ENCODE measurements at places on chromosomes 7 and 10. TPM values are rescaled to one million over a fixed set of nuclear protein-coding genes. Genes with fewer than 3 reads are reported as not detected.
A peak's percentile ranks its signal among the peaks of the same experiment; 100 is the strongest.

DNA sequence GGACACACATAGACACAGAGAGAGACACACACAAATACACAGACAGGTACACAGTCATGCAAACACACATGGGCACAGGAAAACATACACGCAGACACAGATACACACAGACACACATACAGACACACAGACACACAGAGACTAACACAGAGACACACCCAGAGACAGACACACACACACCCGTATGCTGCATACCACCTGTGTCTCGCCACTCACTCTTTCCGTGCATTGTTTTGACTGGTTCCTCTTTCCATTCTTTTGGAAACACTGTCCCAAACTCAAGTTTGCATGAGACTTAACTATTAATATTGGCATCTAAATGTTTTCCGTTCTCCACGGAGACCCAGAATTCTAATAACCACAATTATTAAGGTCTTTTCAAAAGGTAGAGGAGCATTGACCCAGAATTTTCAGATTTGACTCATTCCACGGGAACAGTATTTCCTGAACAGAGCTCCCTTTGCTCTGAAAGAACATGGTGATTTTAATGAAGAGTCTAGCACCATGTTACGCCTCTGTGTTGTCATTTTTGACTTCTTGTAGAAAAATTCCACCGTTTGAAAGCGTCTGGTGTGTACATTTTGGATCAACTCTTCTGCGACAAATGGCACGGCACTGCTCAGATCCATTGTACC is 141.2 kb upstream of the RNF32 start:
- H3K4me3 ChIP-seq = no peak overlapping the region
- no peak for DNase-seq
- no peaks in the 10 kb centered on the region for H3K27me3 ChIP-seq
- H3K4me1 ChIP-seq = no peaks in the 10 kb centered on the region

DNA sequence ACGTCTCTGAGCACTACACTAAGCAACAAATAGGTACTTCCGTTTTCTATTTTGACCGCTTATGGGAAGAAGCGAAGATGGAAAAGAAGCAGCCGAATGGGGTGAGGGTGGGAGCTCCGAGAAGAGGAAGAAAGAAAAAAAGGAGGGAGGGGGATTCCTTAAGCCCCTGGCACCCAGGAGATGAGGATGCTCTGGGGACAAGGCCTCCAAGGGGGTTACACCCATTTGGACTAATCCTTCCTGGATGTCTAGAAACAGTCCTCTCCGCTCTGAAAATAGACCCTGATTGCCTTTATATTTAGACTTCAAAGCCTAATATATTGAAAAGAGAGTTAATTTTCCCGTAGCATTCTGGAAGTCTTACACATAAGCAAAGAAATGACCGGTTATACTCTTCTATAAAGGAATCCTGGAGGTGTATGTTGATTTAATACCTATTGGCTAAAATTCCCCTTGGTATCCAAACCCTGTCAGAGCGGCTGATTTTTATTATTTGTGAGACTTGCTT is 676 bp upstream of the HTR7 start:
- H3K27ac ChIP-seq = no peak overlapping the region
- peak overlapping the region; percentile 80 for H3K4me3 ChIP-seq
- H3K36me3 ChIP-seq = peaks cover 3% of the 10 kb centered on the region

- H3K27ac ChIP-seq = no peak overlapping the region
- no peaks in the 10 kb centered on the region for H3K27me3 ChIP-seq
- H3K4me3 ChIP-seq = no peak overlapping the region
- no peaks in the 10 kb centered on the region for H3K4me1 ChIP-seq
- H3K36me3 ChIP-seq = peaks cover 14% of the 10 kb centered on the region
- no peak for DNase-seq
These were observed 28.3 kb downstream of the ADGRA1 start for GRCh38 chr10:133115976-133116375.

DNA sequence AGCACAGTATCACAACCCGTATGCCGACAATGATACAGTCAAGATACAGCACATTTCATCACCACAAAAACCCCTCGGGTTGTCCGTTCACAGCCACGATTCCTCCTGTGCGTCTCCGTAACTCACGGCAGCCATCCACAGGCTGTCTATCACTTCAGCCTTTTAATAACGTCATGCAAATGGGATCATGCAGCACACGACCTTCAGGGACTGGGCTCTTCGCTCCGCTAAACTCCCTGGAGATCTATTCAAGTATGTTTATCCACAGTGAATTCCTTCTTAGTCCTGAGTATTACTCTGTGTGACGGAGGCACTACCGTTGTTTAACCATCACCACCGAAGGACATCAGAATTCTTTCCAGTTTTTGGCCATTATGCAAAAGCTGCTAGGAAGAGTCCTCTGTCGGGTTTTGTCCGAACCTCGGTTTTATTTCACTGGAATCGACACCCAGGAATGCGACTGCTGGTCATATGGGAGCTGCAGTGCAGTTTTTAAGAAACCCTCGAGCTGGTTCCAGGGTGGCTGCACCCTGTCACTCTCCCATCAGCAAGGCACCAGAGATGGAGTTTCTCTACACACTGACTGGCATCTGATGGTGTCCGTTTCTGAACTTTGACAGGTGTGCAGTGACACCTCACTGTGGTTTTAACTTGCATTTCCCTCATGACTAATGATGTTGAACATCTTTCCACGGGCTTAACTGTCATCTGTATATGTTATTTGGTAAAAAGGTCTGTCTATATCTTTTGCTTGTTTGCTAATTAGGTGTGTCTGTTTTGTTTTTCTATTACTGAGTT is 193.6 kb downstream of the MAD1L1 start:
- no peaks in the 10 kb centered on the region for H3K27me3 ChIP-seq
- H3K4me3 ChIP-seq = no peak overlapping the region
- peak; percentile 4 for DNase-seq

DNA sequence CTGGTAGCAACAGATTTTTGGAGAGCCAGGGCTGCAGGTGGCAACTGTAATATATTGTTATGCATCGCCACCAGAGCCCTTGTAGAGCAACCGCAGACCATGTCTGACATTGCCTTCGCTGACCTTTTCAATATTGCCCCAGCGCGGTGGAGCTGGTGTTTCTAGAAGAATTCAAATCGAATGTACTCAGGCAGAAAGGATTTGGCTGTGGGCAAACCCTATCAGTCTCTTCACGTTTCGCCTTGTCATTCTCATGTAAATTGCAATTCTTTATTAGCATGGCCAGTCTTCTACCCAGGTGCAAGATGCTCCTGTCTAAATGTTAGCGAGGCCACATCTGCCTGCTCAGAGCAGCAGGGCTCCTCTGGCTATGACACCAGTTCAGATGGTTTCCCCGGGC is 490.2 kb upstream of the AUTS2 start:
- H3K27ac ChIP-seq = peak overlapping the region; percentile 70
- peak; percentile 16 for DNase-seq
- H3K27me3 ChIP-seq = peaks cover 53% of the 10 kb centered on the region
- peaks cover 61% of the 10 kb centered on the region for H3K4me1 ChIP-seq
- no peak overlapping the region for H3K4me3 ChIP-seq

IGFBP1 gene
- 0.37 TPM for total RNA-seq

CTAGE4 gene
- total RNA-seq = 23.3 TPM

Data from WTC11 (cell line).